ENCODE measurements at places on chromosomes 5 and 9. TPM values are rescaled to one million over a fixed set of nuclear protein-coding genes. Genes with fewer than 3 reads are reported as not detected.

GRCh38 chr9:88071331-88071730, 66.9 kb downstream of the SPATA31C2 start:
- no peak for DNase-seq

- DNase-seq, result no peak
Measured at GRCh38 chr9:121345070-121345469, 25.0 kb downstream of the STOM start.

GRCh38 chr5:11214864-11215644, 454.0 kb upstream of the DAP start:
- DNase-seq, result peak; percentile 1

DNA sequence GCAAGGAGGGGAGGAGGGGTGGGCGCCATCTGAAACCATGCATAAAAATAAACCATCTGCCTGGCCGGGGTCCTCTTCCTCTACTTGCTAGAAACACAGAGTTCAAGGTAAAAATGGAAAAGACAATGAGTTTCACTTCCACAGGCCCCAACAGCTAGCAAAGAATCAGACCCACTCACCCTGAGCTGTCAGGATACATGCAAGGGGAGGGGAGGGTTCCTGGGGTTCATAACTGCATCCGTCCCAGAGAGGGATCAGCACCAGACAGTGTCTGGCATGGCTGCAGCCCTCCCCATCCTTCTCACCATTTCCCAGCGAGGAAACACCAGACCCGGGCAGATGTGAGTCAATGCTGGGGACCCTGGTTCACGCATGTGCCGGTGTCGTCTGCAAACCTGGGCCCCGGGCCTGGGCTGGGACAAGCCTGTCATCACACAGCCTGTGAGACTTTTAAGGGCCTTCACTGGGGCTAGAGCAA, 55.4 kb downstream of the SEMA4D start:
- no peak for DNase-seq

- no peak for DNase-seq
Measured at GRCh38 chr9:91781906-91782305, 168.1 kb downstream of the ROR2 start.

DNA sequence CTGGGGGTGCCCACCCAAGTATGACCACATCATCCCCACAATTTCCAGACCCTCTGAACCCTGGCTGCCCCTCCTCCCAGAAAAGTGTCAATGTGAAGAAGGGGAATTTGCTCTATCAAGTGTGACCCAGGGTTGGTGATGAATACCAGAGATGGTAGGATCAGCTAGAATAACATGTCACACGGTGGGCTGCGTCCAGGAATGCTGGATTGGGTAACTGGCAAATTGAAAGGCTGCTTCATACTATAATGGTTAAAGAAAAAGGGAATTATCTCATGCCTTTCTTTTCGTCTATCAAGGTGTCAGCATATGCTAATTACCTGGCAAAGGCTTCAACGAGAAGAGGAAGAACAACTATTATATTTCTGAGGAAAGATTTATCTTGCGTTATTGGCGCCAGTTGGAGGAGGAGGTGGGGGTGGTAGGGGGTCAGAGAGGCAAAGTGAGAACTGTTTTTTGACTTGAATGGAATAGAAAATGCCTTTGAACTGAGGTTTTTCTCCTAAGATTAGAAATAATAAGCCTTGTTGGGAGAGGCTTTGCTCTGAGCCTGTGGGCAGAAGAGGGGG, 27.8 kb upstream of the ARAP3 start:
- DNase-seq, result no peak

GRCh38 chr9:112443200-112443599, 43.4 kb upstream of the KIAA1958 start:
- DNase-seq, result peak; percentile 49

GRCh38 chr9:126295516-126295915, 31.1 kb upstream of the MVB12B start:
- no peak for DNase-seq

DNA sequence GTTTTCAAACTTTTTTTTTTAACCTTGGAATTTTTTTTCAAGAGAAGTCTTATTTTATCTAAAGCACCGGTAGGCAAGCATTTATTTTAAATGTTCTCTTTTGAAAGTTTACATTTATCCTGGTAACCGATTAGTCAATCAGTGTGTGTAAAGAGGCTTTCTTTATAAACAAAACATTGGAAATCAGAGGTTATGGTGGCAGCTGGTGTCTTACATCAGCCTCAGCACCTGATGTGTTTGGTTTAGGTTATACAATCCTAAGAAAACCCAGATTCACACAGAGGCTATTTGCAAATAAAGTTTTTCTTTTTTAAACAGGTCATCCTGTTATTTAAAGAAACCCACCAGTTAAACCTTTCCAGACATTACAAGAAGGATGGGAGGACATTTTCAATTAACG, 173.3 kb upstream of the GDNF start:
- DNase-seq, result no peak

GRCh38 chr9:128091144-128091543, 23.1 kb downstream of the SLC25A25 start:
- DNase-seq, result peak; percentile 93

DNA sequence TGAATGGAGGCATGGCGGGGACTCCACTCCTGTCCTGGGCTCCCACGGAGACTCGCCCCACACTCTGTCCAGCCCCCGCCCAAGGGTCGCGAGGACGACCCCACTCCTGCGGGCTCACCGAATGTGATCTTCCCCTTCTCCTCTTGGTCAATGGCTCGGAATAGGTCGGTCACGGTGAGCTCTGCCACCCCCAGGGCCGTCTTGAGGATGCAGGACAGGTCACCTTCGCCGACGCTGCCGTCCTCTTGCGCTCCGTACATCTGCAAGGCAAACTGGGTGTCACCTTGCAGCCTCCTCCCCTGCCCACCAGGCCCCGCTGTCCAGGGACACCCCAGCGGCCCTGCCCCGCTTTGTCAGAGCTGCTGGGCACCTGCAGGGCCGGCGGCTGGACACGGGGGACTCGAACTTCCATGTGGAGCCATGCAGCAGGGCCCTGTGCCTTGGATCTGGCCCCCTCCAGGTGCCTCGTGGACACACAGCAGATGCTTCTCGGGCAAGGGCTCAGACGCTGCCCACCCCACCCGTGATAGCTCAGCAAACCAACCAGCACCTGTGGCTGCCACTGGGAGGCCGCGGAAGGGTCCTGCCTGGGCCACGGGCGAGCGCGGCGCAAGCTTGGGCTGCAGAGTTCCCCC, 21.5 kb upstream of the SLC6A3 start:
- no peak for DNase-seq

- peak; percentile 19 for DNase-seq
Measured at GRCh38 chr9:137742698-137743097, 123.9 kb downstream of the EHMT1 start.

DNA sequence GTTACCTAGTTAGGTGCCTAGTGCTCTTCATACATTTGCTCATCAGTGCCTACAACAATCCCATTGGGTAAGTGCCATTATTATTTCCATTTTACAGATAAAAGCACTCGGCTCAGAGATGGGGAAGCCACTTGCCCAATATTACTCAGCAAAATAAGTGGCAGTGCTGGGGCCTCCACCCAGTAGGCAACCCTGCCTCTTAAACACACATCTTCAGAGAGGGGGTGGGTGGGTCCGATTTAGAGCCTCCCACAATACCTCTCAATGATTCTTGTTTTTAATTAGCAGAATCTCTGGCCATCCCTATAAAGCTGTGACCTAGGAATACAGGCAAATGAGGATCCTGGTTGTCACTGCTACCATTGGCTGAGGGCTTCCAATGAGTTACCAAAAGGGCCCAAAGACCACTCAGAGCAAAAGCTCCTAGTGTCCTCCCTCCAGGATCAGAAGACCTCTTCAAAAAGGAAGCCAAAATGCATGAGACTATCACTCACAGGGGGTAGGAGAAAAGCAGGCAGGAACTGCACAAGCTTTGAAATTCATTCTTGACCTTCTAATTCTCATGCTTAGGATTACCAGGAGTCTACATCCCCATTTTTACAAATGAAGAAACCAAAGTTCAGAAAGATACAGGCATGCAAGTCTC, 36.1 kb upstream of the UBE2D2 start:
- DNase-seq, result no peak

DNA sequence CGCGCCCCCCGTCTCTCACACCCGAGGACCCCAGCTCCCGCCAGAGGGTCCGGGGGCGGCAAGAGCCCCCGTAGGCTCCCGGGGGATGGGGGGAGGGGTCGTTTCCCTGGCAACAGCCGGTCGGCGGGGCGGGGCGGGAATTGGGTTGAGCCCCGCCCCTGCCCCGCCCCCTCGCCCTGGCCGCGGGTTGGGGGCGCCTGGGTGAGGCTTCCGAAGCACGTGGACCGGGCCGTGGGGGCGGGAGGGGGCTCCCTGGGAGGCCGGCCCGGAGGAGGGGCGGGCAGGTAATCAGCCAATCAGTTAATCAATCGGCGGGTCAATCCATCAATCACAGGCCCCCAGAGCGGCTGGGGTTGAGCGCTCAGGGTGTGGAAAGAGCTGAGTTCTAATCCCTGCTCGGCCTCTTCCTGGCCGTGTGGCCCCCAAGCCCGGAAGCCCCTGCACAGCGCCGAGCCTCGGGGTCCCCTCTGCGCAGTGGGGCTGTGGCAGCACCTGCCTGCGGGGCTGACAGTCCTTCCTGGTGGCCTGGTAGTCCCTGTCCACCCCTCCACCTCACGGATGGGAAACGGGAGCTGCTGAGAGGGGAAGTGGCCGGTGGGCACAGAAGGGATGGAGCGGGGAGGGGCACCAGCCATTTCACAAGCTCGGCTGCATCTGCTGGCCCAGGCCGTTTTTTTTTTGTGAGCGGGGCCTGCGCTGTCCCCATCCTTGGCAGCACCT, 174.2 kb upstream of the IER5L start:
- DNase-seq, result no peak

ZNF454 gene
- polyA plus RNA-seq, result 1.3 TPM

CD74 gene
- polyA plus RNA-seq, result 2.7 TPM

AFAP1L1 gene
- 1.3 TPM for polyA plus RNA-seq

TRIM7 gene
- polyA plus RNA-seq, result 3.1 TPM

CDH9 gene
- not detected for polyA plus RNA-seq

TJP2 gene
- 5.5 TPM for polyA plus RNA-seq

IL4 gene
- polyA plus RNA-seq, result 0.34 TPM

ZCCHC7 gene
- 19.4 TPM for polyA plus RNA-seq

ANKRD55 gene
- polyA plus RNA-seq, result not detected
